ENCODE measurements at places on chromosomes 6 and 20.

- peak; percentile 92 for DNase-seq
Observed at GRCh38 chr20:50192364-50193198, 2.0 kb downstream of the CEBPB start.

- no peak for DNase-seq
Observed at GRCh38 chr6:156160007-156160794, 617.0 kb upstream of the ARID1B start.

DNA sequence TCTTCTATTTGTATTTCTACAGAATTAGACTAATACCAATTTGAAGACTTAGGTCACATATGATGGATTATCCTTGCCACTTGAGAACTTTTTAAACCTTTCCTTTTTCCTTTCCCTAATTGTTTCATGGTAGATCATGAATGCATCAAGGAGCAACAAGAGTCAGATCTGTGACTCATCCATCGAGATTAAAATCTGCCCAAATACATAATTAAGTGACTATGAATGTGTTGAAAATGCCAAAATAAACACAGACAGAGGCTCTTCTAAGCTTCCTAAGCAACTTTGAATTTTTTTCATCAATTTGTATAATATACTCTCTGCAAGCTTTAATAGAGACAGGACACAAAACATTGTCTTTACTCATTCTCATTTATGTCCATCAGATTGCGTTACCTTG is 23.5 kb upstream of the HTR1E start:
- no peak for DNase-seq

DNA sequence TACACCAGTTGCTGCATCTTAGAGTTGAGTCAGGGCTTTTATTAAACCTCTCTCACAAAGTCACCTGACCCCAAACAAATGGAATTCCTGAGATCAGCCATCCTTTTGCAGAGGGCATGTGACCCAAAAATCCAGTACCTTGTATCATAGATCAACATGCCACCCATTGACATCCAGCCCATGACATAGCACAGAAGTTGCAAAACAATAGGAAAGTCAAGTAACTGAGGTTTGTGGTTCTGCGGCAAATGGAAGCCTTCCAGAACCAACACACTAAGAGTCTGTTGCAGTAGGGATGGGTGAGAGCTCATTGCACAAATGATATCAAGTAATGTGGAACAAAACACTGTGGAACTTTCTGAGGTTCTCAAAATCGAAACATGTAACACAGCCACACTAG is 111.2 kb downstream of the PDE7B start:
- DNase-seq: no peak

DNA sequence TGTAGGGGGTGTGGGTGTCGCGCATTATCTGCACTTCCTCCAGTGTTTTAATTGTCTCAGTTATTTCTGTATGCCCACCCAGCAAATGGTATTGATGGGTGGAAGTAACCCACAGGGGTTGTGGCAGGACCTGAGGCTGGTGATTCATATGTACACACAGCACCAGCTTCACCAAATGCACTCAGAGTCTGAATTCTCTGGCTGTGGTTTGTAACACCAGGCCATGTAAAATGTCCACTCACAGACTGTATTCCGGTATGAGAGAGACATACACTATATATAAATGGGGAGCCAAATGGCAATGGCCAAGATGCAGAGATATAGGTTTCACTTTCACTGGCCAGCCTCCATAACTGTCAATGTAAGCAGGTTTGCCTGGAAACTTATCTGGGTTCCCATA is 76.3 kb upstream of the FBXL4 start:
- no peak for DNase-seq

DNA sequence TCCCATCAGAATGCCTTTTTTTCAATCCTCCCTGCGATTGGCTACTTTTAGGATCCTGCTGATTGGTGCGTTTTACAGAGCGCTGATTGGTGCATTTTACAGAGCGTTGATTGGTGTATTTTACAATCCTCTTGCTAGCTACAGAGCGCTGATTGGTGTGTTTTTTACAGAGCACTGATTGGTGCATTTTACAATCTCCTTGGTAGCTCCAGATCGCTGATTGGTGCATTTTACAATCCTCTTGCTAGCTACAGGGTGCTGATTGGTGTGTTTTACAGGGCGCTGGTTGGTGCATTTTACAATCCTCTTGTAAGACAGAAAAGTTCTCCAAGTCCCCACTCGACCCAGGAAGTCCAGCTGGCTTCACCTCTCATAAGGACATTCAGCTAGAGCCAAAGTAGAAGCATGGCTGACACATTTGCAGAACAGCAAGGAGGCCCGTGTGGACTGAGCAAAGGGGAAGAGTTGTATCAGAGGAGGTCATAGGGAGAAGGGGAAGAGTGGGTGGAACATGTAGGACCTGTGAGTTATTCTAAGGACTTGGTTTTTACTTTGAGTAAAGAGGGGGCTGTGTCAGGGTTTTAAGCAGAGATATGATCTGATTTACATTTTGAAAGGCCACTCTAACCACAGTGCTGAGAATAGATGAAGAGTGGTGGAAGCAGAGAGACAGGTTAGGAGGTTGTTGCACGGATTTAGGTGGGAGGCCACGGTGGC is 2.6 kb downstream of the ALDH5A1 start:
- no peak for DNase-seq

GRCh38 chr6:19354181-19354580 is 483.0 kb upstream of the ID4 start:
- no peak for DNase-seq

- no peak for DNase-seq
Observed at GRCh38 chr6:166008441-166009369, 158.9 kb downstream of the TBXT start.

DNA sequence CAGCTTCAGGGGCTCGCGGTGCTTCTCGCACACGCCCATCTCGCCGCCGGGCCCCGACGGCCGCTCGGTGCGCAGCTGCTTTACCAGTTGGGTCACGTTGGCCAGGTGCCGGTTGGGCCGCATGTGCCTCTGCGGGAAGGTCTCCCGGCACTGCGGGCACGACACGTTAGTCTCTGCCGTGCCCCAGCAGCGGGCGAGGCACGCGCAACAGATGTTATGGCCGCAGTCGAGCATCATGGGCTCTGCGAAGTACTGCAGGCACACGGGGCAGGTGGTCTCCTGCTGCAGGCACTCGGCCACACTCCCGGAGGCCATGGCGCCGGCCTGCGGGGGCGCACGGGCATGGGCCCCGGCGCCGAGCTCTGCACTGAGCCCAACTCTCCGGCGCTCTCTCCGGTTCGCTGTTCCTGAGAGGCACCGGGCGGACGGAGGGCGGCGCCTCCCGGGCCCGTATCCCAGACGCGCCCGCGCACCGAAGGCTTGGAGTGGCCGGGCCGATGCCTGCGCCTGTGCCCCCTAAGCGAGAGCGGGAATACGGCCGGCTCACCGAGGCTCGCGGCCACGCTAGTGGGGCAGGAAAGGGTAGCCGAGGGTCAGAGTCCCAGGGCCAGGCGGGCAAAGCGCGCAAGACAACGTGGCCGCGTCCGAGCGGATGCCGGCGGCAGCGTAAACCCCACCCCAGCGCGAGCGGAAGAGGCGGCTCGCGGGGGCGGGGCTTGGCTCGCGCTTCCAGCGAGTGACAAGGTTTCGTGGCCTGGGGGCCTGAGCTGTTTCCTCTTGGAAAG is at the start of gene TRIM27:
TRIM27 (minus strand) TSS at position 668 of the 785 bp plus-strand sequence; CDS start at position 315, 353 bp downstream.
- DNase-seq: peak; percentile 89

DNA sequence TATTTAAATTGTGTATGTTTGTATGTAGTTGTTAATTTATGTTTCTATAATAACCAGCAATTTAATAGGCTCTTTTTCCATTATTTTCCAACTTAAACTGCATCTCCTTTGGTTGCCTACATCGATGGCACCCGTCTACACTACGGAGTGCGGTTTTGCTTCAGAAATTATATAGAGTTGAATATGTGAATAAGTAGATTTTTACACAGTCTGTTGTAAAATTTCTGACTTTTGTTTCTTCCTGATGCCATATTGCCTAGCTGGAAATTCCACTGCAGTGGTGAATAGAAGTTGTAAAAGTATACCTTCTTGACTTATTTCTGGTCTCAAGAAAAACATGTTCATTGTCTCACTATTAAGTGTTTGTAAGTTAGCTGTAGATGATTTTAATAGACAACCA is 404.1 kb upstream of the EPHA7 start:
- DNase-seq: no peak

DNA sequence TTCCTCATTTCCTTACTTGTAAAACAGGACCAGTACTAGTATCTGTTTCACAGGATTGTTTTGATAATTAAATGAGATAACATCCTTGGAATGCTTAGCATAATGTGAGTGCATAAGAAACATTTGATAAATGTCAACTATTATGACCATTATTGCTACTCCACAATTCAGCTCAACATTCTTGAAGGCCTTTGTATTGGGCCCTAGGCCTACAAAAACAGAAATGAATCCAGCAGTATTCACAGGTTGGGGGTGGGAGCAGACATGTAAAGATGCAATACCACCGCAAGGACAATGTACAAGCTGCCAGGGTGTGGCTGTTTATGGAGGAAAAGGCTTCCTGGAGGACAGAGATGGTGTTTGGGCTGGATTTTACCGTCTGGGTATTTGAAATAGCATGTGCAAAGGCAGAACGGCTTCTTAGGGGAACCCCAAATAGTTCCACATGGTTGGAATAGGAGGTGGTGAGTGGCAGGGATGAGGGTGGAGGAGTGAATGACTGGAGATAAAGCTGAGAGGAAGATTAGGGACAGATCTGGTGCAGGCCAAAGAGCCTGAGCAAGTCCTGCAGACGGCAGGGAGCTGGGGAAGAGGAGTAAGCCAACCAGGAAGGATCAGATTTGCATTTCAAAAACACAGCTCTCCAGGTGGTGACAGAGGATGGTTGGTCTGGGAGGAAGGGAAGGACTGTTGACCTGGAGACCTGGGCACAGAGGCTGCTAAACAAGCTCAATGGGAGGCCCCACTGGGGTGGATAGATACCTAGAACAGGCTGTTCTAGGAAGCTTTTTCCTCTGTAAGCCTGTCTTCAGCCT is 57.0 kb upstream of the EPB41L1 start:
- peak; percentile 53 for DNase-seq
